ENCODE measurements at places on chromosomes 2 and 18.
A peak's percentile ranks its signal among the peaks of the same experiment; 100 is the strongest.

GRCh38 chr2:232516551-232516950 is 3.6 kb upstream of the PRSS56 start:
- no peak for DNase-seq

GRCh38 chr2:10036095-10036884 is 7.1 kb upstream of the KLF11 start:
- no peak for DNase-seq

DNA sequence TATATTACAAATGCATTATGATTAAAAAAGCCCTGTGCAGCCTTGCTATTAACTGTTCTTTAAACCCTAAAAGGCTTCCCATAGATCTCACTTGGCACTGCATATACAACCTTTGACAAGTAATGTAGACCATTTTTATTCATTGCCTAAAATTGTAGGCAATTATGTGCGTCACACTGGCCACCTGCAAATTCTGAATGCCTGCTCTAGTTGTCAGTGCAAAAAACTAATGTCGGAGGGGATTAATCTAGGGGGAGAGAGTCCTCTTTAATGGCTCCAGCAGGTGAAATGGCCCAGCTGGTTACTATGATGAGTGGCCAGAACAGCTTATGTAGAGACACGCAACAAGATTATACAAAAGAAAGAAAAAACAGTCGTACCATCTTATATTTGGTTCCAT is 123.2 kb downstream of the OLA1 start:
- DNase-seq = no peak

- no peak for DNase-seq
Observed at GRCh38 chr2:56231361-56231760, 47.6 kb downstream of the CCDC85A start.

DNA sequence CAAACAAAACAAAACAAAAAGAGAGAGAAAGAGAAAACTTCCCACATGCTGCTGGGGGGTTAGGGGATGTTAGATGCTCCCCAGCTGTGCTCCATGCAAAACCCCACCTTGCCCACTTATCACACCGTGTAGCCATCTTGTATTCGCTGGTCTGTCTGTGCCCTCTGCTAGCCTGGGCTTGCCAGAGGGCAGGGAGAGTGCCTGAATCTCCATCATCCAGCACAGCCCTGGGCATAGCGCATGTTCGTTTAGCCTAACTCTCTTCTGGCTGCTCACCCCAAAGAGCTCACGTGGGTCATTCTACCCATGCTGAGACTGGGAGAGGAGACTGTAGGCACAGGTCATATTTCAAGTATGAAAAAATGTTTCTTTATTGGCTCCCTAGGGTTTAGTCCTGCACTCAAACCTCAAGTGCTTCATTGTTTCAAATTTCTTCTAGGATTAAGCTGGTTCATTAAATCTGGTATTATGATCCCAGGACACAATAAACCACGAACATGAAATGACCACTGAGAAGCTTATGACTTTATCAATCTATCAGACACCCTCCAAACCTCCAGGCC is 100.5 kb downstream of the KCNF1 start:
- DNase-seq = no peak

GRCh38 chr18:42339372-42339771 is 384.3 kb downstream of the PIK3C3 start:
- no peak for DNase-seq

DNA sequence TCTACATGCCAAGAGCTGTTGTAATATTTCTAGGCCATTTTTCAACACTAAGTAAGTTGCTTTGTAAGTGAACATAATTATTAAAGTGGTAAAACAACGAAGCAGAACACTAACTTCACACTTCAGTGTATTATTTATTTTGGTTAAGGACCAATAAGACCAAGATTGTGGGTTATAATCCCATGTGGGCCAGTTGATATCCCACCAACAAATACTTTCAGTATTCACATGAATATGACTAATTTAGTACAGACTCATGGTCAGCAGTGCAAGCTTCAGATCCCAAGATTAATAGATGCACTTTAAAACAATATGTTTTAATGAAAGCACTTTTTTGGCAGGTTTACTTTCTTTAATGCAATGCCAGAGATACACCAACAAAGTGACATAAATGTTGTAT is 154.3 kb downstream of the LCLAT1 start:
- no peak for DNase-seq

- peak; percentile 35 for DNase-seq
Observed at GRCh38 chr18:11741505-11742145, 52.6 kb downstream of the GNAL start.

GRCh38 chr2:168679081-168679480 is 123.4 kb upstream of the NOSTRIN start:
- no peak for DNase-seq

DNA sequence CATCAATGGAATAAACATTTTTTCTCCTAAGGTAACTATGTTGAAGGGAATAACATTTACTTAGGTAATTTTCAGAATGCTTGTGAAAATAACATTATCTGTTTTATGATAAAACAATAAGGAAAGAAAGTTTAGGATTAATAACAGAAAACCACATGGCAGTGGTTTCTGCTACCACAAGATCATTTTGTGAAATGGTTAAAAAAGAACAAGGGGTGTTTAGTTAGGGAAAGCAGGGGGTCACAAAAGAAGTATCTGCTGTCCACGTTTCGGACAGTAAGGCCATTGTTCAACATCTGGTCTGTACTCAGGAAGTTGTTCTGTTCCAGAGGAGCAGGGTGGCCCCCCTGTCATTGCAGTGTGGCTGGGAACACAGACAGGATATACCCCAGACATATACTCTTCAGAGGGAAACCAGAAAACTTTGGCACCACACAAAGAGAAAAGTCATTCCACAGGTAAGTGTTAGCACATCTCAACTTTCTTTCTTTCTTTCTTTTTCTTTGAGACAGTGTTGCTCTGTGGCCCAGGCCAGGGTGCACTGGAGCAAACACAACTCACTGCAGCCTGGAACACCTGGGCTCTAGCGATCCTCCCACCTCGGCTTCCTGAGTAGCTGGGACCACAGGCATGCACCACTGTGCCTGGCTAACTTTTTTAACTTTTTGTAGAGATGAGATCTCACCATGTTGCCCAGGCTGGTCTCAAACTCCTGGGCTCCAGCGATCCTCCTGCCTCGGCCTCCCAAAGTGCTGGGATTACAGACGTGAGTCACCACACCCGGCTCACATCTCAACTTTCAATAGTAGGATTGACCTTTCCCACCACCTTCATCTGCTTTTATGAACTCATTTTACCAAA is 14.8 kb upstream of the ARL5A start:
- DNase-seq = no peak

GRCh38 chr2:176101216-176101830 is 1.7 kb downstream of the HOXD12 start:
- DNase-seq = no peak

DNA sequence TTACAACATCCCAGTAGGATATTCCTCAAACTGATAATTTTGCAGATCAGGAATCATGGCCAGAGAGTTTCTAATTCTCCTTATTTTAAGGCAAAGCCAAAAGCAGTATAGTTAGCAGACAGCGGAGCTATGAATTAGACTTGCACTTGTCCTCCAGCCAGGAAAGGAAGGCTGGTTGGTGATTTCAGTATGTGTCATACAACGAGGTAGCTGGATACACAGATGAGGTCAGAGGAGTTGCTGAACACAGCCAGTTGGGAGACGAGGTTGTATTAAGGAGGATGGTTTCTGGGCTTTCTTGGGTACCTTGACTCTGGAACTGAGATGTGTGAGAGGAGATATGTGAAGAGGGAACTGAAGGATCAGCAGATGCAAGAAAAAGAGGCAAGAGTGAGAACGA is 185.2 kb downstream of the SOX11 start:
- no peak for DNase-seq

Measured in RWPE1 (cell line).